Nephron progenitor cell (in vitro differentiated cells): ENCODE measurements at places on chromosomes 3 and 15.
A peak's percentile ranks its signal among the peaks of the same experiment; 100 is the strongest.

DNA sequence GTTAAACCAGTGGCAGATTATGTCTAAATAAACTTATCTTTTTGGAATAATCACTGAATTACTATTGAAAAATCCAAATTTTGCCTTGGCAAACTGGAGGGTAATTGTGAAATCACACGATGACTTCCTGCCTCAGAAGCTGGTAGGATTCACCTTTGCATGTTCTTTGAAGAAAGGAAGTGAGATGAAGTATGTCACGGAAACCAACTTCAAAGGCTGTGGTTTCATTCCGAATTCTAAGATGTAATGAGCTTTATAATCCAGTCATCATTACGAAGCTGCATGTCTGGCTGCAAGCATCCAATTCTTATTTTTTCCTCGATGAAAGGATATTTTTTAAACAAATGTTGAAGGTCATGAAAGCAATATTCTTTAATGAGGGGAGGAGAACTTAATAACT is 15.0 kb upstream of the ZBED2 start:
- DNase-seq = no peak

DNA sequence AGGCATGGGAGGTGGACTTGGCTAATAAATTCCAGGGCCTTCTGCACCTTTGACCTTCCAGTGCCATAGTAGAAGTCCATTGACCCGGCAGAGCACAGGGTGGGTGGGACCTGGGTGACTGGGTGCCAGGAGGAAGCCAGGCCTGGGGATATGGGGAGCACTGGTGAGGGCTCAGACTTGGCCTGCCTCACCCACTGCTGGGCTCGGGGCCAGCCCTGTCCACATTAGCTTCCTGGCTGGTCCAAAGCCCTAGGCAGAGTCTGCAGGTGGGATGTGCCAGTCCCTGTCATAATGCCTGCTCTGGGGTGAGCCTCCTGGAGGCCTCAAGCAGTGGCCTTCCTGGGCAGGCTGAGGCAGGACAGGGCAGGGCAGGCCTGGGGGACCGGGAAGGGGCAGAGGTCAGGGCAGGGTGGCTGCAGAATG is 38.1 kb upstream of the CHRNB4 start:
- no peak for DNase-seq

- no peak for DNase-seq
Measured at GRCh38 chr3:188194332-188194731, 40.4 kb downstream of the LPP start.

DNA sequence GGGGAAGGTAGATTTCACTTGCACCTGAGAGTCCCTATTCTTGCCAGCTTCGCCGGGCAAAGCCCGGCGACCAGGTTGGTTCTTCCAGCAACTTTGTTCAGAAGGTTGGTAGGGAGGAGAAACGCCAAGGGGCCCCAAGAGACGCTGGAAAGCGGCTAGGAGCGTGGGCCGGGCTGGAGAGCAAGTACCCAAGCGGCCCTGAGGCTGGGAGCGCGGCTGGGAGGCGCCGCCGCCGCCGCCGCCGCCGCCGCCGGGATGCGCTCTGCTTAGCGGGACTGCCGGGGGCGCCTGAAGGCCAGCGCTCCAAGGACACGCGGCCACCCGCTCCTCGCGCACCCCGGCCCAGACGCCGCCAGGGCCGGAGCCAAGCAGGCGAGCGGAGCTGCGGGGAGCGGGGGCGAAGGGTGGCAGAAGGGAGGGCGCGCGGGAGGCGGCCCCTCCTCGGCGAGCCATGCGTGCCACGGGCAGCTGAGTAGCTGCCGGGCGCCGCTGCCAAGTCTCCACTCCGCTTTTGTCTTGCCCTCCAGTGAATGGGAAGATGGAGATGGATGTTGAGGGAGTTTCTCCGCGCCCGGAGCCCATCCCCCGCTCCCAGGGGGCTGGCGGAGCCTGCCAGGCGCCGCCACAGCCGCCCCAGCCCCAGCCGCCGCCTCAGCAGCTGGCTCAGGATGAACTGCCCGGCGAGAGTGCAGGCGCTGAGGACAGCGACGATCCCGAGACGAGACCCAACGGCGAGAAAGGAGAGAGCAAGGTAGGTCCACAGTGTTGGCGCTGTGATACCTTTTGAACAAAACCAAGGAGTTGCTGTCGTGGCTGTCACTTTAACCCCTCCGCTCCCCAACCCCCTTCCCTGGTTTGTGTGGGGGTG is 227.4 kb upstream of the AZI2 start:
- peak; percentile 66 for DNase-seq

DNA sequence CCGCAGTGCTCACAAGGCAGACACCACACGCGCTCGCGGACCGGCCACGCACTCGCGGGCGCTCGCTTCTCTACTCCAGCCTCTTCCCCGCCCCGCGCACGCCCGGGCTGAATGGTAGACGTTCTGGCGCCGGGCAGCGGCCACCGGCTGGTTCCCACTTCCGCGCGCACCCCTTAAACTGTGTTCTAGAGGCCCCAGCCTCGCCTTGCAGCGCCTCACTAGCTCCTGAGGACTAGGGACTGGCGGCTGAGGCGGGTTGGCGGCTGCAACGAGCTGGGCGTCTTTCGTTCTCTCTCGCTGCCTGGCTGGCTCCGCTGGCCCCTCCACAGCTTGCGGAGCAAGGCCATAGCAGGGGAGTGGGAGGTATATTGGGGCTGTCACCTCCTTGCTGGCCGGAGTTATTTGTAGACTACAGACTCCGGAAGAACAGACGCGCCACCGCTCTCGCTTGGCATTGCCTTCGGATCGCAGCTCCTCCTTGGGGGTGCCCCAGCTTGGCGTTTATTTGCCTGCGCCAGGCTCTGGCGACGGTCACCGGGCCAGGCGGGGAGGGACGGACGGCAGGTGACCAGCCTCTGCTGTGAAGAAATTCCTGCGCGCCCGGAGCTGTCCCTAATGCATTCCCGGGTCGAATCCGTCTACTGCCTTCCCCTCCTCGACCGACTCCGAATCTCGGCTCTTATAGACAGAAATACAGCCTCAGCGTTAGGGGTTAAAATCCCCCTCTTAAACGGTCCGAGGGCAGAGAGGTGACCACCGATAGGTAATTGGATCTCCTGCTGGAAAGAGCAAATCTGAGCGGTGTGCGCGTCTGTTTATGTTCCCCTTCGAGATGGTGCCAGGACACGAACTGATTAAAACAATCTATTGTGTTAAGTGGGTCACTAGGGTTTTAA is 1.3 kb downstream of the GREM1 start:
- DNase-seq = peak; percentile 61

- DNase-seq = no peak
Measured at GRCh38 chr3:56764904-56765547, 36.7 kb downstream of the ARHGEF3 start.

- DNase-seq = no peak
Measured at GRCh38 chr3:99711351-99711750, 73.0 kb downstream of the COL8A1 start.

DNA sequence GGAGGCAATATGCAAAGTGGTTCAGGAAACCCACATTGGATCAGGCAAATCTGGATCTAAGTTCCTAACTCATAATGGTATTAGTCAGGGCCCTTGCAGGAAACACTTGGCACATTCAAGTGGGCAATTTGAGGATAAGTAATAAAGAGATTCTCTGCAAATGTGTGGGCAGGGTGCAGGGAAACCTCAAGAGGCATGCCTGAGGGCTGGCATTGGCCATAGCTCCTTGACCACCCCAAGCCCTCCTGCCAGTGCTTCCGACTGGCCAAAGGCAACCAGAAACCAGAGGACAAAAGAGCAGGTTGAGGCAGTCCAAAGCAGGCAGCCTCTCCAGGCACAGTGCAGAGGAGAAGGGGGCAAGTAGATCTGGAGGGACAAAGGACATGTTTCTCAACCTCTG is 130.8 kb upstream of the SNTN start:
- no peak for DNase-seq

DNA sequence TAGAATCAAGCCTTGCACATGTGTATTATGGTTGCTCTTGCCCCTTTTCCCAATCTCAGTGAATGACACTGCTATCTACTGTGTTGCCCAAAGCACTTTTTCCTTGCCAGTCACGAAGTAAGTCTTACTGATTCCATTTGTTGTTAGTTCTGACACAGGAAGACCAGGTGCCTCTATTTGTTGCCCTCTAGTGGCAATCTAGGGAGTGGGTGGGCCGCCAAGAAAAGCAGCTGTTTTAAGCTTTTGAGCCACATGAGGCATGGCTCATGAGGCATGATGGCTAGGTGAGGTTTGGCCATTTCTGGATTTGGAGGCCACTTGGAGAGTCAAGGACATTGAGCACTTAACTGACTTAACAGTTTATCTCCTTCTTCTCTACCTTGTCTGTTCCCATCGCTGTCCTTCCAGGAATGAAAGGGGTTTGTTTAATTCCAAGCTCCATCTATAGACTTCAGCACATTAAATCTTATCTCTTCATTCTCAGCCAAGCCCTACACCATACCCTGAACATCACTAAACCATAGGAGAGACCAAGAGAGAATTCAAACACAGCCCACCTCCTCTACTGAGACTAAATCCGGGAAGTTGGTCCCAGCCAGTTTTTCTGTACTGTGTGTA is 103.1 kb downstream of the HCN4 start:
- peak; percentile 55 for DNase-seq

DNA sequence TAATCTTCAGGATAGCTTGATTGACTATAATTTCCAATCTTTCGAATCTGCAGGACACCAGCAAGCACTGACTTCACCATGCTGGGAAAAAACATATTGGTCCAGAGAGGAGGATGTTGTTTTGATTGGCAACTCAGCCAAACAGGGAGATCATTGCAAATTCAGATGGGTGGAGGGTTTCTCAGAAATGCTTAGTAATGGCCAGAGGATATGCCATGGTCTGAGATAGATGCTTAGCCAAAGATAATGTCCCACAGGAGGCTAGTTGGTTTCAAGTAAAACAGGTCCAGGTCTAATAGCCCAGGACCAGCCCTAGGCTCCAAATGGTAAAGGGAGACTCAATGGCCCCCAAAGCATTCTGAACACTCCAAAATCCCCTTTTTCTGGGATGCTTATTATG is 46.7 kb upstream of the CCDC80 start:
- DNase-seq = no peak

- DNase-seq = no peak
Measured at GRCh38 chr15:76035593-76035992, 23.4 kb upstream of the NRG4 start.

GRCh38 chr15:52551762-52552161 is 17.1 kb downstream of the ARPP19 start:
- DNase-seq = no peak

DNA sequence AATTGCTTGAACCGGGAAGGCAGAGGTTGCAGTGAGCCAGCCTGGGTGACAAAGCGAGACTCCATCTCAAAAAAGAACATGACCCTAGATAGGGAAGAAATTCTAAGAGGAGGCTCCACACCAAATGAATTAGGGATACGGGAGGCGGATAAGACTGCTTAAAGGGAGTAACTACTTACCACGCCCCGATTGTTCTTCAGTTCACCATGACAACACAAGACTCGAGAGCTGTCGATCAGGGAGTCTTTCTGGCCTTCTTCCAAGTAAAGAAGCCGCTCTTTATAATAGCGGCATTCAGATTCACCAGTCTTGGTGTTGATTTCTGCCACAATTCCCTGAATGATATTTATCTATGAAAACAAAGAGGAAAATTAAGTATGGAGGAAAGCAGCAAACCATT is 53.9 kb upstream of the TASOR start:
- no peak for DNase-seq

- no peak for DNase-seq
Measured at GRCh38 chr15:58477170-58477569, 45.4 kb downstream of the LIPC start.

DNA sequence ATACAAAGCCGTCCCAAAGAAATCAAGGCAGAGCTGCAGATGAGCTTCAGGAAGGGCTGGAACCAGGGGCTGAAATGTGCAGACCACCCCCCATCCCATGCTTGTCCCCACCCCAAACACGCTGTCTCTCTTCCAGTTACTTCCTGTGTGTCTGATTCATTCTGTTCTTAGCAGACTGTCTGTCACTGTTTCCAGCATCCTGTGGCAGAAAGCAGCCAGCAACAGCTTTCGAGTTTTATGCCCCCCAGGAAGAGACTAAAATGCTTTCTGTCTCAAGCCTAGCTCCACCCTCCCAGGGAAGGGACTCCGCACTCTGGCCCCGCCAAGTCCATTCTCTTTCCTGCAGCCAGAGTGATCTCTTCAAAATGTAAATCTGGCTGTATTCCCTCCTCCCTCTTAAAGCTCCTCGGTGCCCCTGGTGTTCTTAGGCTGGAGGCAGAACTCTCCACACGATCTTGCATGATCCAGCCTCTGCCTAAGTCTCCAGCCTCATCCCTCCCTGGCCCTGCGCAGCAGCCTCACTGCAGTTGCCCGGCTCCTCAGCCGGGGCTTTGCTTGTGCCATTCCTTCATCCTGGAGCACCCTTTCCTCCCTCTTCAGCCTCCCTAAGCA is 41.5 kb downstream of the HRH1 start:
- DNase-seq = no peak

DNA sequence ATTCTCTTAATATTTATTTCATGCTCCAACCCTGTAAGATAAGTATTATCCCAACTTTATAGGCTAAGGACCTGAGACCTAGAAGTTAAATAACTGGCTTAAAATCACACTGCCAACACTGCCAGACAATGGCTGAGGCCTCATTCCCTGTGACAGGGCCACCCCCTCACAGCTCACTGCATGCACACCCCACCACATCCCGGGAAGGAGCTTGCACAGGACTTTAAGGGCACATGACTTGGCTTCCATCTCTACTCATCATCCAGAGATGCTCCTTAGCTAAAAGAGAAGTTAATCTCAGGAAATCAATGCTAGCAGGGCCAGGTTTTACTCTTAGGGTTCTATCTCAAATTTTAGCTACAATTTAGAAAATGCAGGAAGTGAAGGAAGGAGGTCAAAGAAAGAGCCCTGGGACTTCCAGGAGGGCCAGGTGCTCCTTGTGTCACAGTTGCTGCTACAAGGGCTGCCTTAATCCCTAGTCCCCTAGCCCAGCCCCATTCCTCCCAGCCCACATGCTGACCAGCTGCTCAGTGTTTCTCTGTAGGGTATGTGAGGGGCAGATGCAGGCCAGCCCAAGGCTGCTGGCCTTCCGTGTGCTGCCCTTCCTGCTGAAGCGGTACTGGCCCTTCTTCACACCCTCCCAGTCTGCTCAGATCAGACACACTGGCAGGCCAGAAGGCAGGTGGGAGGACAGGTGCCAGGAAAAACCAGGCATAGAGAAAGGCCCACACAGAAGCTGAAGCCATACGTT is 53.5 kb downstream of the WWTR1 start:
- DNase-seq = no peak

GRCh38 chr15:65275104-65275727 is 11.5 kb downstream of the PARP16 start:
- DNase-seq = no peak

DNA sequence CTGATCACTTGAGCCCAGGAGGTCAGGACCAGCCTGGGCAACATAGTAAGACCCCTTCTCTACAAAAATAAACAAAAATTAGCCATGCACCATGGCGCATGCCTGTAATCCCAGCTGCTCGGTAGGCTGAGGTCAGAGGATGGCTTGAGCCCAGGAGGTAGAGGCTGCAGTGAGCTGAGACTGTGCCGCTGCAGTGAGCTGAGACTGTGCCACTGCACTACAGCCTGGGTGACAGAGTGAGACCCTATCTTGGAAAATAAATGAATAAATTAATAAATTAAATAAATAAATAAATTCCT is 10.8 kb downstream of the SHISA5 start:
- no peak for DNase-seq

- peak; percentile 54 for DNase-seq
Measured at GRCh38 chr3:14431917-14432834, 29.8 kb downstream of the SLC6A6 start.
